ENCODE measurements at places on chromosomes 7 and 10. TPM values are rescaled to one million over a fixed set of nuclear protein-coding genes. Genes with fewer than 3 reads are reported as not detected.

GRCh38 chr7:148699024-148699781, 500 bp downstream of the CUL1 start:
- H3K4me3 ChIP-seq, result peak overlapping the region; percentile 94
- H3K27ac ChIP-seq, result peak overlapping the region; percentile 79

GRCh38 chr10:33753389-33753788, 418.9 kb upstream of the NRP1 start:
- no peak overlapping the region for H3K27ac ChIP-seq
- H3K36me3 ChIP-seq, result no peaks in the 10 kb centered on the region
- no peaks in the 10 kb centered on the region for H3K4me1 ChIP-seq
- DNase-seq, result no peak
- no peak overlapping the region for H3K4me3 ChIP-seq
- no peaks in the 10 kb centered on the region for H3K27me3 ChIP-seq

DNA sequence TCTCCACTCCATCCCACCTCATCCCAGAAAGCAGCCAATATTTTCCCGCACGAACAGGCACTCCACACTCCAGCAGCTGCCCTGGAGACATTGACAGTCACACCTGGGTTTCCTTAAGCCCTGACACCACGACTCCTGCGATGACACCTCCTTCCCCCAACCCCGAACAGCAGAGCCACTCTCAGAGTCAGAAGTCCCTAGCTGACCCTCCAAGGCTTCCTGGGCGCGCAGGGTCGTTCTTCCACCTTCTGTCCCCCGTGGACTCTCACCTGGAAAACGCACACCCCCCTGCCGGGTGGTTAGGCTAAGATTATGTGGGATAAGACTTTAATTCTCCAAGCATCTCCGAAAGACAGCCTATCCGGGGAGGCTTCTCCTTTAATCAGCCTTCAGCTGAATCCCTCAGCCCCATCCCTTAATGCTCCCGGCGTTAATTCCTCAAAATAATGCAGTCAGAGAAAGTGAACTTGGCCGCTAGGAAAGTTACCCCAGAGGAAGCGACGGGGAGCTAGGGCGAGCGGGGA, 1.1 kb downstream of the DENND11 start:
- peaks cover 2% of the 10 kb centered on the region for H3K27me3 ChIP-seq
- no peak for DNase-seq
- H3K4me1 ChIP-seq, result peaks cover 4% of the 10 kb centered on the region
- peak overlapping the region; percentile 35 for H3K27ac ChIP-seq
- no peaks in the 10 kb centered on the region for H3K36me3 ChIP-seq
- H3K4me3 ChIP-seq, result peak overlapping the region; percentile 97

DNA sequence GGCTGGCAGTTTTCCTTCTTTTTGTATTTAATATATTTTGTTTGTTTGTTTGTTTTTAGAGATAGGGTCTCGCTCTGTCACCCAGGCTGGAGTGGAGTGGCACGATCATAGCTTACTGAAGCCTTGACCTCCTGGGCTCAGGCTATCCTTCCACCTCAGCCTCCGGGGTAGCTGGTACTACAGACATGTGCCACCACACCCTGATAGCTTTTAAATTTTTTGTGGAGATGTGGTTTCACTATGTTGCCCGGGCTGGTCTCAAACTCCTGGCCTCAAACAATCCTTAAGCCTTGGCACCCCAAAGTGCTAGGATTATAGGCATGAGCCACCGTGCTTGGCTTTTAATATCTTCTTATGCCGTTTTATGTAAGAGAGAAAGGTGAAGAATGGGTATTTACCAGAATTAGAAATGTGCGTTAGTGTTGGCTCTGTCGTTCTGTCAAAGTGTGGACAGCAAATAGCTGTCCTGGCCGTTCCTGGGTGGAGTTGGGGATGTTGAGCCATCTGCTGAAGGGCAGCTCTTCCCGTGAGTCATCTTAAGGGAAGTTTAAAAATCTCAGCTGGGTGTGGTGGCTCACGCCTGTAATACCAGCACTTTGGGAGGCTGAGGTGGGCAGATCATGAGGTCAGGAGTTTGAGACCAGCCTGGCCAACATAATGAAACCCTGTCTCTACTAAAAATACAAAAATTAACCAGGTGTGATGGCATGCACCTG, 14.8 kb downstream of the OGDH start:
- DNase-seq, result no peak
- no peak overlapping the region for H3K4me3 ChIP-seq
- no peak overlapping the region for H3K27ac ChIP-seq
- H3K4me1 ChIP-seq, result peaks cover 56% of the 10 kb centered on the region
- H3K27me3 ChIP-seq, result no peaks in the 10 kb centered on the region

DNA sequence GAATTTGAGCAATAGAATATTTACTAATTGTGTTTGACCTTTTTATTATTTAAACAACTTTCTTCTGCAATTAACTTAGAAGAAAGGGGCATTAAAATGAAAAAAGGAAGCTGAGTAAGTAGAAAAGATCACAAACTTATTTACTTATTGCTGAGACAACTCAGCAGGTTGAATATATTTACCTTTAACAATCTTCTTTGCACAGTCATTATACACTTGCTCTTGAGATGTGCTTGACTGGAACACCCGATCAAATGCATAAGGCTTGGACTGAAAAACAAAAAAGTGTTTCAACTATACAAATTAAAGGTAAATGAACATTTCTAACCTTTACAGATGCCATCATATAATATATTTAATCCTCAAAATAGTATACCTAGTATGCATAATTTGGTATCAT, 7.9 kb downstream of the KIF5B start:
- no peak overlapping the region for H3K27ac ChIP-seq
- peaks cover 6% of the 10 kb centered on the region for H3K4me1 ChIP-seq
- H3K4me3 ChIP-seq, result no peak overlapping the region
- no peak for DNase-seq

- no peak overlapping the region for H3K27ac ChIP-seq
- no peaks in the 10 kb centered on the region for H3K36me3 ChIP-seq
- peaks cover 2% of the 10 kb centered on the region for H3K27me3 ChIP-seq
- DNase-seq, result no peak
Observed at GRCh38 chr7:27096768-27097514, 1.1 kb upstream of the HOXA1 start.

DNA sequence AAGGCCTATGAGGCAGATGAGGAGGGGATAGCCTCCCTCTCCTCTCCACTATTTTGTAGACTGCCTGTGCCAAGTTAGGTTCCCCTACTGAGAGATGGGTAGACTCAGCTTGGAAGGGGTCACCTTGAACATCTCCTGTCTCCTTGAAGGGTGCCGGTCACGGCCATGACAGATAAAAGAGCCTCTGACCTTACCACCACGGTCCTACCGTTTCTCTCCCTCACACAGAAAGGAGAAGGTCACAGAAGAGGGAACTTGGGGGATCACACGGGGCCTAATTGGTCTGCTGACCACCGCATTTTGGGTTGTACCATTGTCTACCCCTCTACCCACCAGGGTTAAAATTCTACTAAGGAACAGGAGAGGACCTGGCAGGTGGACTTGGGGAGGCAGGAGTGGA, 17.0 kb downstream of the PRSS2 start:
- no peaks in the 10 kb centered on the region for H3K36me3 ChIP-seq
- H3K4me3 ChIP-seq, result no peak overlapping the region
- peaks cover 7% of the 10 kb centered on the region for H3K4me1 ChIP-seq
- no peaks in the 10 kb centered on the region for H3K27me3 ChIP-seq
- no peak for DNase-seq
- no peak overlapping the region for H3K27ac ChIP-seq

GRCh38 chr10:37681617-37681999, 175.8 kb downstream of the ZNF248 start:
- H3K4me3 ChIP-seq, result no peak overlapping the region
- no peaks in the 10 kb centered on the region for H3K27me3 ChIP-seq
- no peak overlapping the region for H3K27ac ChIP-seq
- no peaks in the 10 kb centered on the region for H3K4me1 ChIP-seq

DNA sequence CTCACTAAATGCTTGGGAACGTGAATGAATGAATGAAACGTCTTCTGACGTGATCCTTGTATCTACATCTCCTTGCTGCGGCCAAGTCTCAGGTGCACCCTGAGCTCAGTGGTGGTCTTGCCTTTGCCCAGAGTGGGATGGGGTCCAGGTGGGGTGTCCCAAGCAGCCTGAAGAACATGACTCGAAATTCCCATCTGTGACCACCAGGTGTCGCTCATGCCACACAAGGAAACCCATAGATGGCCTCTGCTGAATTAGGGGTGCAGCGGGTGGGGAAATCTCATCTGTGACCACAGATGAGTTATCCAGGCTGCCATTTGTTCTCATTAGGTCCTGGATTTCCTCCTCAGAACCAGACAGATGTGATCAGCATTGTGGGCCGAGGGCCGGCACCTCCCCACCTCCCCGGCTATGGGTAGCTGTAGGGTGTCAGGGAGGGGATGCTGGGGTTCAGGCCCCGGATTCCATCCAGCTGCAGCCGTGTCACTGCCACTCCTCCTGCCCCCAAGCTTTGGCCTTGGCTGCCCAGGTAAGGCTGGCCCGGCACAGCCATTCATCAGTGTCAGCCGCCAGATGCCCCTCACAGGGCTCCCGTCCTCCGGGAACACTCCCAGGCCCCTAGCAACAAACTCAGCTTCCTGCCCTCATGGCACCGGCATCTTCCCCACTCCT, 21.0 kb upstream of the GNA12 start:
- no peak for DNase-seq
- H3K4me3 ChIP-seq, result no peak overlapping the region
- no peak overlapping the region for H3K27ac ChIP-seq
- H3K36me3 ChIP-seq, result no peaks in the 10 kb centered on the region

PDZD7 gene
- not detected for total RNA-seq

LEP gene
- total RNA-seq, result not detected

GRCh38 chr10:11183015-11183414, 165.3 kb downstream of the CELF2 start:
- no peak for DNase-seq
- peaks cover 17% of the 10 kb centered on the region for H3K36me3 ChIP-seq
- no peak overlapping the region for H3K4me3 ChIP-seq
- peaks cover 46% of the 10 kb centered on the region for H3K4me1 ChIP-seq
- H3K27ac ChIP-seq, result no peak overlapping the region
- H3K27me3 ChIP-seq, result no peaks in the 10 kb centered on the region

GRCh38 chr7:32289651-32290414, 200.3 kb downstream of the LSM5 start:
- no peak for DNase-seq
- no peaks in the 10 kb centered on the region for H3K27me3 ChIP-seq
- H3K36me3 ChIP-seq, result no peaks in the 10 kb centered on the region
- H3K27ac ChIP-seq, result no peak overlapping the region
- no peak overlapping the region for H3K4me3 ChIP-seq

DNA sequence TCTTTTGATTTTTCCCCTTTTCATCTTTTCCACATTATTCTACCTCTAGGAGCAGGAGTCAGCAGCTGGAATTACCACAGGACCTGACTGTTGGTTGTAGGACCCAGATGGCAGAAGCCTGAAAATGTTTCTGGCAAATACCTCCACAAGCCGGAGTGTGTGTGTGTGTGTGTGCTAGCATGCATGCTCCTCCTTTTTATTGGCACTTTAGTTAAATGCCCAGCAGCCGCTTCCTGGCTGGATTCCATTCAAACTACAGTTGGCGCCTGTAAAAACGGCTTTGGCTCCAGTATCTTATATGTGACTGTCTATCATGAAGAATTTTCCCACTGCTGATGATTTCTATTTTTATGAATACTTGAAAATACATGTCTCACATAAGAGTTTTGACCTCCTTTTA, 319.7 kb upstream of the SP4 start:
- H3K27ac ChIP-seq, result no peak overlapping the region
- no peak for DNase-seq
- H3K36me3 ChIP-seq, result no peaks in the 10 kb centered on the region
- no peaks in the 10 kb centered on the region for H3K4me1 ChIP-seq
- H3K27me3 ChIP-seq, result no peaks in the 10 kb centered on the region

DNA sequence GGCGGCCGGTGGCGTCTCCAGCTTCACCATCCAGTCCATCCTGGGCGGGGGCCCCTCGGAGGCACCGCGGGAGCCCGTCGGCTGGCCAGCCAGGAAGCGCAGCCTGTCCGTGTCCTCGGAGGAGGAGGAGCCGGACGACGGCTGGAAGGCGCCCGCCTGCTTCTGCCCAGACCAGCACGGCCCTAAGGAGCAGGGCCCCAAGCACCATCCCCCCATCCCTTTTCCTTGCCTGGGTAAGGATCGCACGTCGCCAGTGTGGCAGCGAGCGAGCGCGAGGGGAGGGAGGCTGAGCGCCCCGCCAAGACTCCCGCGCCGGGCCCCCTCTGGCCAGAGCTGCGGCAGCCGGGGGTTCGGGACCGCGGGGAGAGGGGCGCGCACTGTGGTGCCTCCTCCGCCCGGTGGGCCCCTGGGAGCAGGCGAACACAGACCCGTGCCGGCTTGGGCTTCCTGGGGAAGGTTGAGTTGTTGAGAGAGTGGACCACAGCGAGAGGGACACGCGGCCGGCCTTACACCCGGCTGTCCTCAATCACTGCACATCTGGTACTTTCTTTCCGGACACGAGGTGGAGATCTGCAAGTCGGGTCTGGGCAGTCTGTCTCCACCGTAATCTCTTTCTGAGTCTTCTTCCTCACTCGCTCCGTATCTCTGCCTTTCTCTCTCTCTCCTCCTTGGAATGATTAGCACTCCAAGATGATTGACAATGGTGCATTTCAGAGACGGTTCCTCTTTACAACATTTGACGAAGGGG, 652 bp downstream of the HMX2 start:
- H3K4me3 ChIP-seq, result peak overlapping the region; percentile 70
- H3K4me1 ChIP-seq, result peaks cover 16% of the 10 kb centered on the region
- H3K36me3 ChIP-seq, result no peaks in the 10 kb centered on the region
- no peak for DNase-seq

RINT1 gene
- 17.2 TPM for total RNA-seq

DNA sequence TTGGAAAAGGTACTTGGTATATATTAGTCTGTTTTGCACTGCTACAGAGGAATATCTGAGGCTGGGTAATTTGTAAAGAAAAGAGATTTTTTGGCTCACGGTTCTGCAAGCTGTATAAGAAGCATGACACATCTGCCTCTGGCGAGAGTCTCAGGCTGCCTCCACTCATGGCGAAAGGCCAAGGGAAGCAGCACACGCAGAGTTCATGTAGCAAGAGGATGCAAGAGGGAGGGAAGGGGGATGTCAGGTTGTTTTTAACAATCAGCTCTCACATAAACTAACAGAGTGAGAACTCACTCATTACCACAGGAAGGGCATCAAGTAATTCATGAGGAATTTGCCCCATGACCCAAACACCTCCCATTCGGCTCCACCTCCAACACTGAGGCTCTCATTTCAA, 484.8 kb upstream of the DPP6 start:
- H3K27me3 ChIP-seq, result no peaks in the 10 kb centered on the region
- no peak overlapping the region for H3K27ac ChIP-seq
- no peak overlapping the region for H3K4me3 ChIP-seq
- no peak for DNase-seq
- H3K36me3 ChIP-seq, result no peaks in the 10 kb centered on the region
- no peaks in the 10 kb centered on the region for H3K4me1 ChIP-seq

- H3K27ac ChIP-seq, result no peak overlapping the region
- DNase-seq, result no peak
- H3K27me3 ChIP-seq, result no peaks in the 10 kb centered on the region
- no peak overlapping the region for H3K4me3 ChIP-seq
Observed at GRCh38 chr7:44383566-44383965, 58.2 kb upstream of the CAMK2B start.

A1CF gene
- total RNA-seq, result 0.10 TPM

CTAGE6 gene
- not detected for total RNA-seq

All from GM12878 (cell line).